ENCODE measurements at places on chromosomes 6 and 20.

DNA sequence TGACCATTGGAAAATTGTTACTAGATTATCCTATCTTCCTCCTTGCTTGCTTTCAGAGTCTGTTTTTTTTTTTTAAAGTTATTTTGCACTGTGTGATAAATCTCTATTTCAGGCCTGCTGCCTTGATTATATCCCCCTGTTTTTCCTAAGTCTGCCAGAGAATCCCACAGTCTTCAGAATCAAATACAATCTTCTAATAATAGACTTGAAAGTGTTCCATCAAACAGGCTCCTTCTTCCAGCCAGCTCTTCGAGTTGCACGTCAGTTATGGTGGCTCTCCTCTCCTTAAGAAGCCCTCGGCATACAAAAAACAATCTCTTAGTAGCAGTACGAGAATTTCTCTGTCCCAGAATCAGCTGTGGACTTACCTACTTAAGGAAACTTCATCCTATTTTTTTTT is 92.9 kb upstream of the NOX3 start:
- no peak for DNase-seq

GRCh38 chr6:6005051-6006005 is 1.4 kb downstream of the NRN1 start:
- no peak for DNase-seq

GRCh38 chr20:37981568-37981967 is 51.7 kb downstream of the TTI1 start:
- DNase-seq, result no peak

DNA sequence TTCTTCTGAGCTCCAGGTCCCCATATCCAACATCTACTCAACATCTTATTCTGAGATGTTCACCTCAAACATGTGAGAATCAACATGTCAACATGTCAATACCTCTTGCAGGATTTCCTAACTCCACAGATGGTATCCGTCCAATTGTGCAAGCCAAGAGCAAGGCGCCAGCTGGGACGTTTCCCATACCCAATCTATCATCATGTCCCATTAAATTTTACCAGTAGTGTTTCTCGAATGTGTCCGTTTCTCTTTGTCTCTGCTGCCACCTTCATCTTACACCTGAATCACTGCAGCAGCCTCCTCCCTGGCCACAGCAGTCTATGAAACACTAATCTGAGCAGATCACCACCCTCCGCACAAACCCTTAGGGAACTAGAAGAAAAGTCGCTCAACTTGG is 78.0 kb upstream of the RPS6KA2 start:
- DNase-seq, result no peak

GRCh38 chr6:170208182-170208601 is 82.7 kb downstream of the DLL1 start:
- DNase-seq, result peak; percentile 34

GRCh38 chr6:33007831-33008400 is 1.5 kb downstream of the HLA-DOA start:
- DNase-seq, result no peak

DNA sequence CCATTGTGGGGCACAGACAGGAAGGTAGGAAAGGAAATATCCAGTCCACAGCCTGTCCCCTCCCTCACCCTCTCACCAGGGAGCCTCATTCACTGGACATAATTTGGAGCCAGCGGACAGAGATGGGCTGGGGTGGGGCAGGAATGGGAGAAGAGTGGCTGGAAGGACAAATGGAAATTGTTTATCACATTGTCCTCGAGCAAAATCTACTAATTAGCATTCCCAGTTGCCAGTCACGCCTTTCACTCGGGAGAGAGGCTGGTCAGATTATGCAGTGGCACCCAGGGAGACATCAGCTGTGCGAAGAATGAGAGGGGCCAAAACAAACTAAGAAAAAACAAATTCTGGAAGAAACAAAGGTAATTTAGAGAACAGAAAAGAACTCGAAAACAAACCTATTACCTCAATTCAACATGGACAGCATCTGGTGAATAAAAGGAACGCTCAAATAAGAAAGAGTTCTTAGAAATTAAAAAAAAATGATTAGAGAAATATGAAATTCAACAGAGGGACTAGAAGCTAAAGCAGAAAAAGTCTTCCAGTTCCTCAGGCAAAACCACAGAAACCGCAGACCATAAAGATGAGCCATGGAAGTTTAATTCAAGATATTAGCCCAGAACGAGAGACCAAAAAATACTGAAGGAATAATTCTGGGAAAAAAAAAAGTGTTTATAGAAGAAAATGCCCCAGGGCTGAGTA is 108.5 kb upstream of the RALGAPA2 start:
- no peak for DNase-seq

DNA sequence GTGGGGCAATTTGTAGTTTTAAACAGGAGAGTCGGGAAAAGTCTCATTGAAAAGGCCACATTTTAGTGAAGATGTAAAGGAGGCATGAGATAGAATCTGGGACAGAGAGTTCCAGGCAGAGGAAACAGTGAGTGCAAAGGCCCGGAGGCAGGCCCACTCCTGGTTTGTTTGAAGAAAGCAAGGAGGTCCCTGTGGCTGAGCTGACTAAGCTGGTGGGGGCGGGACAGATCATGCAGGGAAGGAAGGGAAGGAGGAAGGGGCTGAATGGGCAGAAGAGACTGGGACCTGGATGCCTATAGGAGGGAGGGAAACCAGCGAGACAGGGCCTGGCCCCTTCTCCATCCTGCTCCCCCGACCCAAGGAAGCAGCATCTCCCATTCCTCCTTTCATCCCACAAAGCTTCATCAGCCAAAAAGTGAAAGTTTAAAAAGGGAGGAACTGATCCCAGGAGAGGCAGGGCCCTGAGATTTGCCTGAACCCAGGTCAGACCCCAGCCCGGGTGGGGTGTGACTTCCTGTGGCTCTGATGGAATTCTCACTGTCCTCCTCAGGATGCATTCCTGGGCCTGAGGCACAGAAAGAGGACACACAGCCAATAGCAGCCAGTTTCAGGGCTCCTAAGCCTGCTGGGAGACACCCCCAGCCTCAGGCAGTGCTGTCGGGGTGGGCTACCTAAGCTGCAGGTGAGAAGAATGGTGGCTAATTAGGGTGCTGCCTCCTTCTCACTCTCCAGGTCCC is 54.2 kb upstream of the SIRPA start:
- no peak for DNase-seq

DNA sequence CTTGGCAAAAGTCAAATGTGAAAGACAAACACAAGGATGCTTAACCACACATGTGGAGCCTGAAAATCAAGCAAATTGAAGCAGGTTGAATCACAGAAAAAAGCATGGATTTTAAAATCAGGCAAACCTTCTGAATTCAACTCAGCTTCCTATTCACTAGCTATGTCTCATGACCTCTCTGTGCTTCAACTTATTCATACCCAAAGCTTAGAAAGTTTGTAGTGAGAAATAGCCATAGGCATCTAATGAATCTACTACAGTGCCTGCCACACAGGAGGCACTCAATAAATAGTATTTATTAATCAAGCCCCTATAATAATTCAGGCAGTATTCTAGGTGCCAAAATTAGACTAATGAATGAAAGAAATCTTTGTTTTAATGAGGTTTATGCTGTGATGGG is 112.2 kb upstream of the TNFAIP3 start:
- DNase-seq, result no peak

DNA sequence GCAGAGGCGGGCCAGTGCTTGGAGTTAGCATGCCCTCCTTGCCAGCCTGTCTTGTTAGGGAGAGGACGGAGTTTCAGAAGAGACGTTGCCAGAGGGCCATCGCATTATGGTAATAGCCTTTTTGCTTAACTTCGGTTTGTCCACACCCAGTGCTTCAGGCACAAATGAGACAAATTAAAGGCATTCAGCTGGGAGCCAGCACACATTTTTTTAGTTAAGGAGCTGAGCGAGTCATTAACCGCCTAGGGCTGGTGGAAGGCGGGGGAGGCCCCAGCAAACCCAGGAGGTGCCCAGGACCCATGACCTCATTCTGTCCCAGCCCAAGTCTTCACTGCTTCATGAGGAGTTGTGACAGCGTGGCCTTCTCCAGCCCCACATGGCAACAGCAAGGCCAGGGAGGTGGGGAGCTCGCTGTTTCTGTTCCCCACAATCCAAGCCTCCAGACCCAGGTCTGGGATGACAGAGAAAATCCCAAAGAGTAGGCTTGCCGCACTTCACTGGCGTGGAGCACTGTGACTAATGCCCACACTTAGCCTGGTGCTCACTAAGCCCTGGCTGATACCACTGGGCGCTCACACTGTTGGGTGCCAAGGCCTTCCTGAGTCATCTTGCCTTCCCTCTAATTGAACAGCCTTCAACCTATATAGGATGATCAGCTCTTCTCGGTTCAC is 237.1 kb downstream of the ANKRD60 start:
- DNase-seq, result no peak

DNA sequence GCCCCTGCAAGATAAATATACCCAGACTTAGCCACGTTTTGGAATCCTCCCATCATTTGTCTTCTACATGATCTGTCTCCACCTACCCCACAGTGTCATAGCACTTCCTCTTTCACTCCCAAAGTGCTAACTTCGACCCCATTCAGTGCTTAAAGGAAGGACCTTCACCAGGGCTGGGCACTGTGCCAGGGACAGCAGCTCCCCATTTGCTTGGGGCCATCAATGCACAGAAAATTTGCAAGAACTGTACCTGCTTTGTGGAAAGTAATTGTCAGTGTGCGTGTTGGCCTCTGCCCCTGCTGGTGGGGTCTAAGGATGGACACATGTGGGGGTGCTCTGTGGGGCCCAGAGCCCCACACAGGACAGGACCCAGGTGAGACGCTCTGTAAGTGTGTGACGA is 5.2 kb upstream of the BPIFA2 start:
- DNase-seq, result peak; percentile 20

All from ecto neural progenitor cell (in vitro differentiated cells).